ENCODE measurements at places on chromosomes 2 and 18.

- no peak for DNase-seq
Measured at GRCh38 chr2:10171006-10171800, 48.7 kb downstream of the RRM2 start.

DNA sequence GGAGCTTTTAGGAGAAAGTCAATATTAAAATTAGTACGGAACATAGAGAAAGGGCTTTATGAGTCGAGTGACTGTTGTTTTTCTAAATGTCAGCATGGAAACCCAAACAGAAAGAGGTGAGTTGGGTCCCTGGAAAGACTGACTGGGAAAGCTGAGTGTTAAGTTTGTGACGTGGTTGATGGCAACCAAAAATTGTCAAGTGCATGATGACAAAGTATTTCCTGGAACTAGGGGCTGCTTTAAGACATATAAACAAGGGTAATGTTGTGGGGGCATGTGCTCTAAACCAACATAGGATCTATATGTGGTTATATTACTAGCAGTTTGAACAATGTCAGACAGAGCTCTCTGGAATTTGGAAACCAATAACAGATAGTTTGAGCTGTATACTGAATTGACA, 50.9 kb upstream of the GPD2 start:
- DNase-seq = no peak

DNA sequence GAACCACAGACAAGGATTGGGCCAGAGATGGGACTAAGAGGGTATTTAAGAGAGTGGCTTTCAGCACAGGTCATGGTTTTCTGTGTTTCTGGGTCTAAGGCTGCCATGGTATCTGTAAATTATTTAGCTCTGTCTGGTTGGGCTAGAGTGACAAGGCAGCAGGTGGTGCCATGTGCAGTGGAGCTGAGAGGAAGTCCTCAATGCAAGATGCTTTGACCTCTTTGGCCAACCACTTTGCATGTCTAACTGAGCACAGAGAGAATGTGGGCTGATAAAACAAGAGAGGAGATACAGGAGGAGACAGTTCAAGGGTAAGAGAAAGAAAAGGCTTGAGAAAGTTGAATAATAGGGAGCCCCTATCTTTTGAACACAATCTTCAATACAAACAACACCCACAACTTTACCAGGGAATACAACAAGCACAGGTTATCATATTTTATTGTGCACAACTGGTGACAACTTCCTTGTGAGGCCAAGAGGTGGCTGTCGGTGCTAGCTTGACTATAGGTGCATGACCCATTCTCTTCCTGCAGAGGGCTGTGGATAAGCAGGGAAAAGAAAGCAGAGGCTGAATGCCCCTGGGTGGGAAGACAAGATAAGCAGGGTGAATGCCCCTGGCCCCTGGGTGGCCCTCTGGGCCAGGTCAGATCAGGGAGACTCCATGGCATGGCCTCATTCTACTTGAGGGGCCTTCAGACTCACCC, 12.3 kb downstream of the FLACC1 start:
- DNase-seq = no peak

- no peak for DNase-seq
Measured at GRCh38 chr2:45209302-45209701, 200.1 kb upstream of the SIX2 start.

DNA sequence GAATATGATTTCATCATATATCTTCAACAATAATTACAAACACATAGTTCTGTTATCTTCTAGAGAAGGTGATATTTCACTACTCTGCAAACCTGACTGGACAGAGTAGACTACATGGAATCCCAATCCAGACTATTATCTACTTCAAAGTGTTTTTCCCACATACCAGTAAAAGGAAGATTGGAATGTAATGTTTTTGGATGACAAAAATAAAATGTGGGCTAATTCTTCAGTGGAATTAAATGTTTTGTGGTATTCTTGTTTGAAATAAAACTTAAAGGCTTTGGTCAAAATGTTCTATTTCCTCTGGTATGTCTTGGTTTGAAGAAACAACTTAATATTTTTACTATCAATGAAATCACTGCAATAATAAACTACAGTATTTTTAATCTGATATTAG, 22.1 kb downstream of the COL5A2 start:
- DNase-seq = no peak

DNA sequence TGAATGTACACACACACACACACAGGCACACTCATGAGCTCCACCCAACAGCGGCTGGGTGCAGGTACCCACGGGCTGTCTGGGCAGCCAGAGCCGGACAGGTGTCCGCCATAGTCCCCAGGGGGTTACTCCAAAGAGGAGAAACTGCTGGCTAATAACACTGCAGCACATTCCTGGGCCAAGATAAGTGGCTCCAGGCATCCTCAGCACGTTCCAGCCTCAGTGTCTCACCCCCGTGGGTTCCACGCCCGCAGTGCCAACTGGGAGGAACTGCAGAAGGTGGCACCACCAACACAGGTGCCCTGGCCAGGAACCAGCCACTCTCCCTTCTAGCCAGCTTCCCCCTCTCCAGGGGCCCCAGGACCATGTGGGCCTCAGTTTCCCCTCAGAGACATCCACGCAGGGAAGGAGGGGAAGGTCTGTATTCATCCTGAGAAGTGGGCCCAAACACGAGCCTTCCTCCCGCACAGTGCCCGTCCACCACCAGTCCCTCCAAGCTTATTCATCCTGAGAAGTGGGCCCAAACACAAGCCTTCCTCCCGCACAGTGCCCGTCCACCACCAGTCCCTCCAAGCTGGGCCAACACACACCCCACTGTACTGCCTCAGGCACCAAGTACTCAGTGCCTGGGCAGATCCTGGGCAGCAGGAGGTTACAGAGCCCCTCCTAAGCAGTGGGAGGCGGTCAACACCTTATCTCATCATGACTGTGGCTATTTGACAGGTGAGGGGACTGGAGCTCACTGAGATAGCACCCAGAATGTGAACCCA, 47.6 kb downstream of the TNS1 start:
- DNase-seq = no peak

GRCh38 chr2:61906186-61906470, 654 bp downstream of the COMMD1 start:
- no peak for DNase-seq

GRCh38 chr2:73970141-73970803, 14.4 kb upstream of the TET3 start:
- no peak for DNase-seq

DNA sequence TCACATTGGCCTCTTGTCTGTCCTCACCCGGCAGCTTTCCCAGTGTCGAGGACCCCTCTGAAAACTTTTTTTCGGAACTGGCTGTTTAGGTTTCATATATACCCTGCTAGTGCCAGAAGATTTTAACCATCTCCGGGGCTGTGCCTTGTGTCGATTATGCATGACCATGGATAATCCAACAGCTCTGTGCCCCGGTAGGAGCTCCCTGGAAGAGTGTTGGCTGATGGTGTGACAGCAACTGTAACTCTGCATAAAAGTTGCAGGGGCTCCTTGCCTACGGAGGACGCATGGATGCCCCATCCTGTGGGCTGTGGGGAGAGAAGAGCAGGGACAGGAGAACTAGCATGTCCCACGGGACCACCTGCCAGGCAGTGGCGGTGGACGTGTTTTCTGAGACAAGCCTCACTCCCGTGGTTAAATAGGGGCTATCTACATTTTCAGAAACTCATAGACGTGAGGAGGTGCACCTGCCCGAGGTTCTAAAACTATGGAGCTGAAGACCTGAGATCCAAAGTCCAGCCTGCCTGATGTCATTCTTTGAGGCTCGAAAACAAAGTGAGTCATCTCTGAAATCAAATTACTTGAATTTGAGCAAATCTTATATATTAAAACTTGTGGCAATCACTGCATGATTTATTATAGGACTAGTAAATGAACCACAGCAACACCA, 437.2 kb upstream of the HS6ST1 start:
- no peak for DNase-seq

DNA sequence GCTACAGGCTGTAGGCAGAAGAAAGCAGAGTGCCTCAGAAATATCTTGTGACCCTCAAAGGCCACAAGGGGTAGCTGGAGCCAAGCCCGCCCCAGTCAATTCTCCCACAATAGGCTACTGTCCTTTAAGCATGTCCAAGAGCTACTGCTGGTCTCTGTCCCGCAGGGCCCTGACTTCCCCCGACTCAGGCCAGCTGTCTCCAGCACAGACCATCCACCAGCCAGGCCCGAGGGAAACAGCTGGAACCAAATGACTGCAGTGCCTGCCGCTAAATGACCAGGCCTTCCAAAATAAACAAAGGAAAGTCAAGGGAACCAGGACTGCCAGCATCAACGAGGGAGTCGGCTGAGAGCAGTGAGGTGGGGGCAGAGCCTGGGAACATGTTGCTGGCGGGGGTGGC, 36.7 kb downstream of the MCFD2 start:
- DNase-seq = no peak

- DNase-seq = no peak
Measured at GRCh38 chr18:47863041-47863440, 67.4 kb downstream of the SMAD2 start.

- DNase-seq = no peak
Measured at GRCh38 chr18:77061281-77061945, 71.2 kb downstream of the MBP start.

- no peak for DNase-seq
Measured at GRCh38 chr18:11074889-11075288, 74.5 kb downstream of the PIEZO2 start.

GRCh38 chr2:231099918-231100317, 24.9 kb downstream of the HTR2B start:
- no peak for DNase-seq

DNA sequence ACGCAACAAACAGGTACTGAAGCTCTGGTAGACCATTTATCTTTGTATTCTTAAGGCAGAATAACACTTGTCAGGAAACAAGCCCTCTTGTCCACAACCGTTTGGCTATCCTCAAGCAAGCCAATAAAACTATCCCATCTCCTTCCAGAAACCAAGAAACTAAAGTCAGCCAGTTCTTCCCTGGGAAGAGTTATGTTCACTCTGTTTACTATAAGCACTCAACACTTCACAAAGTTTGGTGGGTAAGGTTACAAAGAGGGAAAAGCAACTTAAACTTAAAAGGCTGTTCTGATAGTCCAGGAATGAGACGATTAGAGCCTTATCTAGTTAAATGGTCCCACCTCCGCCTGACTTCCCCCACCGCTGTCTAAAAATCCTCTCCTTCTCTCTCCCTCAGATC, 25.6 kb downstream of the LRP2 start:
- no peak for DNase-seq

GRCh38 chr2:194128810-194129209, 1528.2 kb upstream of the SLC39A10 start:
- no peak for DNase-seq

DNA sequence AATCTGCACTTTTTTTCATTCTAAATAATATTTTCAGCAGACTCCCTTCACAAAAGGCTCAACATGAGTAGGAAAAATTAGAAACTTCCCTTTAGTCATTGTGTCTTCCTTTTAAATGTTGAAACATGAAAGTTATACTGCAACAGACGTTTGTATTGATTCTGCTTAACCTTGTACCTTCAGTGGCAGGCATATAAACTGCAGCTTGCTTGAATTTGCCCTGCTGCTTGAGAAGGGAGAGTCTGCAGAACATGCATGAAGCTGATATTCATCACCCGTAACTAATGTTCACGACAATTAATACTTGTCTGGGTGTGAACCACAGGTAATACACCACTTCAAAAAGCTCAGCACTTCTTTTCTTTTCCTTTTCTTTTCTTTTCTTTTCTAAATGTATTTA, 294.7 kb upstream of the LRP1B start:
- no peak for DNase-seq

DNA sequence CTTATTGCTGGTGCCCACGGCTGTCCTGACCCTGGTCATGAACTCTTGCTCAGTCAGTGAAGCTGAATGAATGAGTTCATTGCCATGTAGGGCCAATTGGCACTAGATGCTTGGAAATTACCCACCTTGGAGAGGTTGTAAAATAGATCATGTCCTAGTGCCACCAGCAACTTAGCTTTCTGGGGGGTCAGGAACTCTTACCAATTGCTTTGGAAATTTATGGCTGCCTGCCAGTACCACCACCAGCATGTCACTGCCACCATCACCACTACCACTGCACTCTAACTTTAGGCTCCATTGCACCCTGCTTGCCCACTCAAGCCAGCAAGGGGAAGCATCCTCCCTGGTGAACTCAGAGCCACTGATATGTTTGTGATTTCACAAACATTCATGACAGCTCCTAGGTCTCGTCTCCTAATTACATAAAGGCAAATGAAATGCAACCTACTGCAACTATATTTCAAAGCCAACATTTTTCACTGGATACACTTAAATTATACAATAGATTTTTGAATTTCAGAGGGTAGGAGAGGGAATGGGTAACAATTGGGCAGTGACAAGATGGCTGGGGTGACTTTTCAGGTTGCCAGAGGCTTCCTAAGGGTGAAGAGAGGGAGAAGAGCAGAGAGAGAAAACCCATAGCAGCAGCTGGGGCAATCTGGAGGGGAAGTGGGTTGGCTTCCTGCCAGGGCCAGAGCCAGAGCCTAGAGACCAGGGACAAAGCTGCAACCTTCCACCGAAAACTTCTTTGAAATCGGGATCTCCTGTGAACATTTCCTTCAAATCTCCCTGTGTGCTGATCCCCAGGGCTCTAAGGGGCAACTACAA, 3.5 kb upstream of the EMILIN1 start:
- peak; percentile 72 for DNase-seq

GRCh38 chr2:217142649-217143266, 282.9 kb upstream of the TNP1 start:
- peak; percentile 6 for DNase-seq

GRCh38 chr2:15539999-15540398, 21.1 kb downstream of the NBAS start:
- no peak for DNase-seq

DNA sequence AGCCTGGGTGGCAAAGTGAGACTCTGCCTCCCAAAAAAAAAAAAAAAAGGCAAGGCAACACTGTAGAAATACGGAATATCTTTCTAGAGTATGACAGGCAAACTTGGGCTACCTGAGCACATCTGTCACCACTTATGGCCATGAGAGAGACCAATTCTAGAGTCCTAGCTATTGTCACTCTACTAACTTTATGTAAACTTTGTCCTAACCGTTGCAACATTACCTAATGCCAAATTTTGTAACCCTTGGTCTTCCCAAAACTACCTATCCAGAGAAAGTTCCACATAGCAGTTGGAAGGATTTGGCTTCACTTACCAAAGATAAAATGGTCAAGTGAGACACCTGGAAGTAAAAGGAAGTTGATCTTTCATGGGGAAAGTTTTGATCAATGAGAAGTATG, 26.6 kb upstream of the SCN7A start:
- no peak for DNase-seq

DNA sequence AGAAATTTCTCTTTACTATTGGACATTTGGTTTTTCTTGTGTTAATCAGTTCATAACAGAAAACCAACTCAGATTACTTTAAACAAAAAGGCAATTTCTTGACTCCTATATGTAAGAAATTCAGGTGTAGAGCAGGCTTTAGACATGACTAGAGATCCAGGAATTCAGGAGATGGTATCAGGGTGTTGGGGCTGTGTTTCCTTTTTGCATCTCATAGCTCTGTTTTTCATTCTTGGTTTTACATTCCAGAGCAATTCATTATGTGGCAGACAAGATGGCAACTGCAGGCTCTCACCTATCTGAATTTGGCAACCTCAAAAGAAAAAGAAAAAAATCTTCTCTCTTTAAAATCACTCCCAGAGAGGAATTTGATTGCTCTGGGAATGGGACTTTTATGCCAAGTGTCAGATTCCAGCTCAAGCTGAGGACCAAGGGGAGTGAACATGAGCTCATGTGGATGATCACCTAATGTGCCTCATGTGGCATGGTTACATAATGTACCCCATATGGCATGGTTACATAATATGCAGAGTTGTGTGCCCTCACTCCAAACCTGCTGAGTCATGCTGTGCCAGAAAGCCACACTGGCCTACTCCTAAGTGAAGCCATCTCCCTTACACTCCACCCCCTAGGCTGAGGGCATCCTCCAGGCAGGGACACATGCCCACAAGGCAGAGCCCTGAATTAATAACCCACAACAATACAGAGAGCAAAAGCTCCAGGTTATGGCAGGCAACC, 282.7 kb downstream of the MBD2 start:
- peak; percentile 21 for DNase-seq

Data from AML-193 (cell line).